ENCODE measurements at places on chromosomes 5 and 9. TPM values are rescaled to one million over a fixed set of nuclear protein-coding genes. Genes with fewer than 3 reads are reported as not detected.

ASB6 gene
- 28.2 TPM for total RNA-seq

SHISAL2B gene
- not detected for total RNA-seq

IL5 gene
- total RNA-seq, result not detected

DRD1 gene
- not detected for total RNA-seq

ITK gene
- total RNA-seq, result not detected

PFDN1 gene
- total RNA-seq, result 82.1 TPM

MAMDC4 gene
- 8.8 TPM for total RNA-seq

GFPT2 gene
- 0.83 TPM for total RNA-seq

PLPP7 gene
- 0.50 TPM for total RNA-seq

CCIN gene
- not detected for total RNA-seq

RASGEF1C gene
- total RNA-seq, result 0.17 TPM

Measured in mammary epithelial cell (primary cell).